GM10248 (cell line): ENCODE measurements at places on chromosomes 11 and 22.

GRCh38 chr22:44057401-44057987 lies 33.4 kb downstream of the PARVB start:
- no peak for DNase-seq

DNA sequence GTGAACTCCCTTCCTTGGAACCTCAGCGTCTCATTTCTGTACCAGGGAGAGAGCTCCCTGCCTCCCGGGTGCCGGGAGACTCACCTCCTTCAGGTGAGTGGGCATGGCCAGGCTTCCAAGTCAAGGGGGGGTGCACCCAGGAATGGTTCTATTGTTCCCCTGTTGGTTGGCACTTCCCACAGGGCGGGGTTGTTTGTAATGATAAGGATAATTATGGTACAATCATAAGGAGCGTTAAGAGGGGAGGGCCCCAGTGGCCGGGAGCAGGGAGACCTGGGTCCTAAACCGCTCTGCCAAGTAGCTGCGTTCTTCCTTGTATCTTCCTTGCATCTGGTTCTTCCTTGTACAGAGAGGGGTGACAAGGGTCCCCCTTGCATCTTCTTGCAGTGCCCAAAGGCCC lies 79.1 kb downstream of the LRRC32 start:
- DNase-seq, result no peak

- DNase-seq, result no peak
Observed at GRCh38 chr11:126521196-126521595, 165.7 kb downstream of the ST3GAL4 start.

DNA sequence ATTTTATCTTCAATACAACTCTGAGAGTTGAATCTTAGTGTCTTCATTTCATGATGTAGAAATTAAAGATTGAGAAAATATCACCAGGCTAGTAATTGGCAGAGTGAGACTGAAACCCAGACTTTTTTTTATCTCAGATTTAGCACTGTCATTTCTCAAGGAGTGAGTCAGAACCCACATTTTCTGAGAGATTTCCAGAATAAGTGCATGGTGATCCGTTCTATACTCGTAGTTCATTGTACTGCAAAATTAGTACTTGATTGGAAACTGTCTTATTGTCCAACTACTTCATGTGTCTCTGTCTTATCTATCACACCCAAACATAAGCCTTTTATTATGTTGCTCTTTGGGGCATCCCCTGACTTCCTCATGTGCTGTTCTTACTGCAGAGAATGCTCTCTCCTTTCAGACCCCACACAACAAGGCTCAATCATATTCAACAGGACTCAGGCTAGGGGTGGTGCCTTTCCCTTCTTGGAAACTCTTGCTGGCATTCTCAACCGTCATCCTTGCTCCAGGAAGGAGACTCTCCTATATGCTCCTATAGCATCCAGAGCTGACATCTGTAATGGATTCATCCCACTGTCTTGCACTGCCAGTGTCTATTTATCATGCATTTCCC lies 76.7 kb upstream of the BLID start:
- no peak for DNase-seq

GRCh38 chr22:33747029-33747428 lies 173.2 kb downstream of the LARGE1 start:
- no peak for DNase-seq

- DNase-seq, result no peak
Observed at GRCh38 chr11:125025968-125026367, 37.1 kb upstream of the SLC37A2 start.

GRCh38 chr11:75673977-75674582 lies 5.2 kb upstream of the MAP6 start:
- DNase-seq, result no peak

DNA sequence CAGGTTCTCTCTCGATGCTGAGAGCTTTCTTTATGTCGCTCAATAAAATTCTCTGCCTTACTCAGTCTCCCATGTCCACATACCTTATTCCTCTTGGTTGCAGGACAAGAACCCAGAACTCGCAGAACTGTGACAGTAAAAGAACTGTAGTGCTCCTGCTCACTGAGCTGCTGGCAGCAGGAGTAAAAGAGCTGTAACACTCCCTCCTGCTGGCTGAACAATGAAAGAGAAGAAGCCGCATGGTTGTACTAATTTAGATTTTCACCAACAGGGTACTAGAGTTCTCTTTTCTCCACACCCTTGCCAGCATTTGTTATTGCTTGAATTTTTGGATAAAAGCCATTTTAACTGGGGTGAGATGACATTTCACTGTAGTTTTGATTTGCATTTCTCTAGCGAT lies 433.2 kb downstream of the GUCY1A2 start:
- DNase-seq, result no peak

- no peak for DNase-seq
Observed at GRCh38 chr11:94196363-94196762, 67.7 kb downstream of the PANX1 start.

GRCh38 chr22:23237201-23237798 lies 57.0 kb downstream of the BCR start:
- no peak for DNase-seq
